ENCODE measurements at places on chromosomes 12 and 14.

DNA sequence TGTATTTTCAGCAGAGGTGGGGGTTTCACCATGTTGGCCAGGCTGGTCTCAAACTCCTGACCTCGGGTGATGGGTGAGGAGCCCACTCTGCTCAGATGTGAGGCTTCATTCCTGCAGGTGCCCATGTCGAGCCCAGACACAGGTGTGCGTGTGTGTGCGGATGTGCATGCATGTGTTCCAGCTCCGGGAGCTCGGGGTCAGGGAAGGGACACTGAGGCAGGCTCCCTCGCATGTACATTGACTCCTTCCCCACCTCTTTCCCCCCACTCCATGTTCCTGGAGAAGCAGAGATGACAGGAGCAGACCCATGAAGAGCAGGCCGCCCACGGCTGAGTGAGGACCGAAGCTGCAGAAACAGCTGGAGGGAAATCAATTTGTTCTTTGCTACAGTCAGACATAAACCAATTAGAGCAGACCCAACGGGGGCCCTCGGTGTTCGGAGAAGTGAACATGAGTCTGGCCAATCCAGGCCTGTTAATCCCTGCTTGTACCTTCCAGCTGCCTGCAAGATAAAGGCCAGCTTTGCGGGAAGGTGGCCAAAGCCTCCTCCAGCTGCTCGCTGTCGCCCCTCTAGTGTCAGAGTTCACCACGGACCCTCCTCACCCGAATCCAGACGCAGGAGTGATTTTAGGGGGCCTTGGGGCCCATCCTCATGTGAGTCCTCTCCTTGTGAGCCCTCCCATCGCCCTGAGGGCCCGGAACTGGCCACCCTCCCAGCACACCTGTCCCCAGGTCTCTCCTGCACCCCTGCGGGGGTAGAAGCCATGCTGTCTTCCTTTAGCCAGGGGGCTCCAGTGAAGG is 321.0 kb upstream of the RTL1 start:
- no peak for DNase-seq

GRCh38 chr12:55365086-55365485 is 2.3 kb downstream of the OR6C75 start:
- no peak for DNase-seq

- no peak for DNase-seq
These were observed 83.4 kb downstream of the RTN1 start for GRCh38 chr14:59787045-59787674.

GRCh38 chr14:100849115-100849781 is 23.3 kb downstream of the MEG3 start:
- no peak for DNase-seq

GRCh38 chr12:119683413-119683812 is 15.5 kb downstream of the PRKAB1 start:
- no peak for DNase-seq
